AG09319 (cell line): ENCODE measurements at places on chromosomes 3 and 15.

GRCh38 chr15:93129702-93130488, 40.9 kb upstream of the RGMA start:
- no peak for DNase-seq

GRCh38 chr3:110414855-110415254, 656.8 kb upstream of the NECTIN3 start:
- DNase-seq: no peak

DNA sequence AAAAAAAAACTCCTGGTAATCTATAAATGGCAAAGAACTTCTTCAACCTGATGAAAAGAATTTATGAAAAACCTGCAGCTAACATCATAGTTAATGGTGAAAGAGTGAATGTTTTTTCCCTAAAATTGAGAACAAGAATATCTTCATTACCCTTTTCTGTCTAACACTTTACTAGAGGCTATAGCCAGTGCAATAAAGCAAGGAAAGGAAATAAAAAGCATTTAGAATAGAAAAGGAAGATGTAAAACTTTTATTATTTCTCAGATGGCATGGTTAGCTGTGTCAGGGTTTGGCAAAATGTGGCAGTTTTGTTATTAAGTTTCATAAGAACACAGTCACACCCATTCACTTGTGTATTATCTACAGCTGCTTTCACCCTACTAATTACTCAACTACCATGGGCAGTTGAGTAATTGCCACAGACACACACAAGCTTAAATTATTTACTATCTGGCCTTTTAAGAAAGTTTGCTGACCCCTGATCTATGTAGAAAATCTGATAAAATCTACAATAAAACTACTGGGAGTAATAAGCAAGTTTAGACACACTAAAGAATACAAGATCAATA, 465.1 kb downstream of the MAGI1 start:
- no peak for DNase-seq

- DNase-seq: no peak
Measured at GRCh38 chr3:178519701-178520100, 16.5 kb upstream of the KCNMB2 start.

DNA sequence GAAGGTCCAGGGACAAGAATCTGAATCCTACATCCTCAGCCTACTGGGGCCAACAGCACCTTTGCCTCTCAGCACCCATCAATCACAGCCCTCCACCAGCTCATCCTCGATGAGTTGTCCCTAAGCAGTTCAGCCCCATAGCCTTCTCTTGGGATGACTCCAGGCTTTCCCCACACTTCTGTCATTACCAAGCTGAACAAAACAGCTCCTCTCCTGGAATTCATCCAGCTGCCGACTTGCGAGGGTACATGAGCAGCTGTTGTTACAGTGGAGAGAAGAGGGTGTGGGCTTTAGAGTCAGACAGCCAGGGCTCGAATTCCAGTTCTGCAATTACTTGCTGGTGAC, 69.0 kb upstream of the THBS1 start:
- peak; percentile 39 for DNase-seq

DNA sequence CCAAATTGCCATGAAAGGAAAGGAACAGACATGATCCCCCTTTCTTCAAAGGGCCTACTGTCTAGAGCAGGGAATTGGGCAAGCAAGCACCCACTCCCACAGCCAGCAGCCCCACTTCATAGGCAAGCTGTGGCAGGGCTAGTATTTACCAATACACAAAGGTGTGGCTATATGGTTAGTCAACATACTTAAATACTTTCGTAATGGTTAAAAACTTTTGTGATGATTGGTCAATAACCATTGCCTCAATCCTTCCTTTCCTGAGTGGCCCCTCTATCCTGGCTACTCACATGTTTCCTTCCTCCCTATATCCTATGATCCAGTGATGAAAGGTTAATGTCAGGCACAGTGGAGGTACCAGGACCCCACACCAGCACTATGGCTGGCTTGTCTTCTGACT, 30.1 kb upstream of the ARL8B start:
- DNase-seq: no peak

GRCh38 chr3:65889707-65890099, 149.0 kb downstream of the MAGI1 start:
- DNase-seq: no peak

DNA sequence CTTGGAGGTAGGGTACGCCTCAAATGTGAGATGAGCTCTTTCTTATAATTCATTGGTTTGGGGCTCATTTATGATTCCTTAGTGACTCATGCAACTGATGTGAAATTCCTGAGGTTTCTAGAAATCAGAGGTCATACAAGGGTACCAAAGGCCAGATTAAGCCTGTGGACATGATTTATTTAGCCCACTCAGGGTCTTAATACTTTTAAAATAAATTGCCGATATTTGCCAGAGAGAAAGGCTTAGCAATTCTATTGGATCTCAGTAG, 289.0 kb downstream of the NEK10 start:
- no peak for DNase-seq

- no peak for DNase-seq
Measured at GRCh38 chr15:92033723-92034122, 180.2 kb downstream of the SLCO3A1 start.

DNA sequence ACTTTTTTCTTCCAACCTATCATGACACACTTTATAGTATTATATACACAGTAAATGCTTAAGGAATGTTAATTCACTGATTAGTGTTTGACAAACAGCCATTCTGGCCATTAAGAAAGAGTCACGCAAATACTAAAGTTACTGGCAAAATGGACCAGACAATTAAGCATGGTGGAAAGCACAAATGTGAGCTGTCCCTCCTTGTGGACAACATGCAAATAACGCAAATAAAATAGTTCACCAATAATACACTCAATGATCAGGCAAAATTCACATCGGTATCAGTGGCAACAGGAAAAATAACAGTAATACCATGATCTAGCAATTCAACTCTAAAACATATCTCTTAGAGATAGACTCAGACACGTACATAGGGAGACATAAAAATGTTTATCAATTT, 71.7 kb downstream of the NEDD4 start:
- DNase-seq: no peak

GRCh38 chr3:172868582-172869200, 118.2 kb downstream of the ECT2 start:
- no peak for DNase-seq

GRCh38 chr3:108295421-108296175, 750 bp upstream of the HHLA2 start:
- no peak for DNase-seq

DNA sequence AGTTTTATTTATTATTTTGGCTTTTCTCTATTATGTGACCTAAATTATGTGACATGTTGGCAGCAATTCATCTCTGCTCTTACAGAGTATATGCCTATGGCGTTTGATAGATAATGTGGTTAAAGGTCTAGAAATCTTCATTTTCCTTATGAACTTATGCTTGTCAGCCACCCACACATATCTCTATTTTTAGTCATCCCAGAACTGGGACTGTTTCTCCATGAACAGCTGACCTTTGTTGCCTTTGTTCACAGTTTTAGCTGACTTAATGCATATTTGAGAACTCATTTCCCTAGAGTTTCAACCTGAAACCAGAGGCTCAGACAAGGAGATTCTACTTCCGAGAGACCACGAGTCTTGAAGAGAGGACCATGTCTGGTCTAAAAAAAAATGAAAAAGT, 176.5 kb downstream of the RAP2B start:
- no peak for DNase-seq
